ENCODE measurements at places on chromosomes 7 and 10.

DNA sequence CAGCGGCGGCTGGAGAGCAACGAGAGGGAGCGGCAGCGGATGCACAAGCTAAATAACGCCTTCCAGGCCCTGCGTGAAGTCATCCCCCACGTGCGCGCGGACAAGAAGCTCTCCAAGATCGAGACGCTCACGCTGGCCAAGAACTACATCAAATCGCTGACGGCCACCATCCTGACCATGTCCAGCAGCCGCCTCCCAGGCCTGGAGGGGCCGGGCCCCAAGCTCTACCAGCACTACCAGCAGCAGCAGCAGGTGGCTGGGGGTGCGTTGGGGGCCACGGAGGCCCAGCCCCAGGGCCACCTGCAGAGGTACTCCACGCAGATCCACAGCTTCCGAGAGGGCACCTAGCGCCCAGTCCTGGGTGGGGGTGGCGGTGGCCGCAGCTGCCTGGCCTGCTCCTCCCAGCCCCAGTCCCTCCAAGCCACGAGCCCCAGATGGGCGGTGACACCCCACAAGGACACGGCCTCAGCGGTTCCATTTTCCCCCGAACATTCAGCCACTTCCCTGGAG is 1.3 kb downstream of the BHLHA15 start:
- DNase-seq = no peak

GRCh38 chr10:110710621-110711020 is 66.5 kb downstream of the RBM20 start:
- no peak for DNase-seq

DNA sequence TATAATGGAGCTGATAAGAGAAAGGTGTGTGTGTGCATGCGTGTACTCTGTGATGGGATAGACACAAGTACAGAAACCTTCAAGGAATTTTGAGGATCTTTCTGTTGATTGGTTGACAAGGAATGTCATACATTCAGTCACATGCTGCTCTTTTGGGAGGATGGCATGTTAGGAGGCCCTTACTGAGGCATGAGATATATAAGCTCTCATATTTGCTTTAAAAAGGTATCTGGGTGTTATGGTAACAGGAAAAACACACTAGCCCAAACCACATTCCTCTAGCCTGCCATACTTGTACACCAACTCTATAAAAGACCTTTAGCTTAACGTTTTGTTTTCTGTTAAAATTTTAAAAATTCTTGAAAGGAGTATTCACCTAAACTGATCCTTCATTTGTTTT is 72.5 kb upstream of the EGFR start:
- DNase-seq = no peak

- no peak for DNase-seq
These were observed 28.7 kb downstream of the CSGALNACT2 start for GRCh38 chr10:43166880-43167497.

DNA sequence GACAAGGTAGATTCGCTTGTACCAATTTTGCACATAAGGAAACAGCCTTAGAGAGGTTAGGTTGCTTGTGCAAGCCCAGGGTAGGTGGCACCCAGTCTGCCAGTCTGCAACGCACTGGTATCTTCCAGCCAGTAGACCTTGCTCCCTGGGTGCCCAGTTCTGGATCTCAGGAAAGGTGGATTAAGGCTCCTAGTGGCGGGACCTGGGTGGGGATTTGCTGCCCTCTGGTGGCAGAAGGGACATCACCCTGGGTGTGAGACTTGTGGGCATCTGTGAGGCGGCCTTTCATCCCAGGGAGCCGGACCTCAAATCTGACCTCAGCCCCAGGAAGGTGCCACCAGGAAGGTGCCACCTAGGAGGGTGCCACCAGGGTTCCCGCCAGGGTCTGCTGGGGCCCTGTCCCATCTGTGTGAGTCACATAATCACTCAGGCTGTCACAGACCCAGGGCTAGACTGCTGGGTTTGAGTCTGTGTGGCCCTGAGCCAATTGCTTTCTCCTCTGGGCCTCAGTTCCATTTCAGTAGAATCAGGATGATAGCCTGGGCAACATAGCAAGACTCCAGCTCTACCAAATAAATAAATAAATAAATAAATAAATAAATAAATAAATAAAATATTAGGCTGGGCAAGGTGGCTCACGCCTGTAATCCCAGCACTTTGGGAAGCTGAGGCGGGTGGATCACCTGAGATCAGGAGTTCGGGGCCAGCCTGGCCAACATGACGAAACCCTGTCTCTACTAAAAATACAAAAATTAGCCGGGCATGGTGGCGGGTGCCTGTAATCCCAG is 5.3 kb upstream of the PRKRIP1 start:
- peak; percentile 60 for DNase-seq

DNA sequence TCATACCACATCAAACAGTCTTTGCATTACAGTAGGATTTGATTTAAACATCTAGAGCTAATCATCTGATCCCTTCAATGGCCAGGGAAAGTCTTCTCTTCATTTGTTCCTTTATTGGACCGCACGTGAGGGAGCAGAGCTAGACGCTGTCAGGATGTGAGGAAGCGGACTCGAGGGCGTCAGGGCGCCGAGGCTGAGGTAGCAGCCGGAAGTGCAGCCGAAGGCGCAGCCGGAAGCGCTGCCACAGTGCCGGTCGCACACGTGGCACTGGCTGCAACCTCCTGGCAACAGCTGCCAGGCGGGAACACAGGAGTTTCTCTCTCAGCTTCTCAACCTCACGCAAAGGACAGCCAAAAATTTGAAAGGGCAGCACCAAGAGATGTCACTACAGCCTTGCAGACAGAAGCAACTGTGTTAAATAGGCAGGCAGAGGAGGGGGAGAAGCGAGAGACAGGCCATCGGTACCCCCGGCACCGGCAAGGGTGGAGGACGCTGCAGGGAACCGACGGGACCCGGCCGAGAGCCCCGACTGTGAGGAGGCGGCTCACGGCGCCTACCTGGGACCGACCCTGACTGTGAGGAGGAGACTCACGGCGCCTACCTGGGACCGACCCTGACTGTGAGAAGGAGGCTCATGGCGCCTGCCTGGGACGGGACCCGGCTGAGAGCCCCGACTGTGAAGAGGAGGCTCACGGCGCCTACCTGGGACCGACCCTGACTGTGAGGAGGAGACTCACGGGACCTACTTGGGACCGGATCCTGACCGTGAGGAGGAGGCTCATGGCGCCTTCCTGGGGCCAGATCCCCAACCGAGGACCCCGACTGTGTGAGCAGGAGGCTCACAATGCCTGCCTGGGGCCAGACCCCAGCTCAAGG is 32.3 kb downstream of the VIPR2 start:
- DNase-seq = no peak

GRCh38 chr7:136058546-136058945 is 81.4 kb upstream of the MTPN start:
- no peak for DNase-seq

DNA sequence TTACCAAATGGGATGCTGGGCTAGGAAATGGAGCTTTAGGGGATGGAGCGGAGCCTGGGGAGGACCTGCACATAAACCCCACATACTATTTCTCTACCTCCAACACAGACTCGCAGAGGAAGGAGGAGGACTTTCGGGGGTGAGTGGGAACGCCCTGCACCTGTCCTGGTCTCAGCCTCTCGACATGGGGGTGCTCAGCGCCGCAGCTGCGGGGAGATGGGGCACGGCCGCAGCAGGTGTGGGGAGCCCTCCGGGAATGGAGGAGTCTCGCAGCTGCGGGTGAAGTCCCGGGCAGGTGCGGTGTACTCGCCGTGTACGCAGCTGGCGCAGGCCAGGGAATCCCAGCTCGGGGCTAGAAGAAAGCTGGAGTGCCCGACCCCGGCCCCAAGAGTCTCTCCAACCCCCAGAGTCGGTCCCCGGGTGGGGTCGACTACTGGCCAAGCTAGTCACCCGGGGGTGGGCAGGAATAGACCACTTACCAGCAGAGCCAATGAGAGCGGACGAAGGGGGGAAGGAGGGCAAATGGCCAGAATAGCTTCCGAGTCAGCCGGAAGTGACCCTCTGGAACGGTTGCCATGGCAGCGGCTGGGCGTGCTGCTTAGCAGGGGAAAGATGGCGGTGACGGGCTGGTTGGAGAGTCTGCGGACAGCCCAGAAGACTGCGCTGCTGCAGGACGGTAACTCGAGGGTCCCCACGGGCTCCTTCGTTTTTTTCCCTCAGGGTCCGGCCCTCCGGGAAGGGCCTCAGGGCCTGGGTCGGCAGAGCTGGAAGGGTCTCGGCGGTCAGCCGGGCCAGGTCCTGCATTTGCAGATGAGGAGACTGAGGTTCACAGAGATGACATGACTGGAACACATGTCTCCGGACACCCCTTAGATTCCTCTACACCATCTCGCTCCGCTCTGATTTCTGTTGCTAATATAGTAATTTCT is at the start of the genes DPCD and POLL:
Gene DPCD (plus strand): TSS at position 597 of the 929 bp plus-strand sequence. CDS start 16 bp downstream, at position 613.
Gene POLL (minus strand): TSS at position 533 of the 929 bp plus-strand sequence. CDS start 897 bp downstream, outside the sequence.
- peak; percentile 68 for DNase-seq

DNA sequence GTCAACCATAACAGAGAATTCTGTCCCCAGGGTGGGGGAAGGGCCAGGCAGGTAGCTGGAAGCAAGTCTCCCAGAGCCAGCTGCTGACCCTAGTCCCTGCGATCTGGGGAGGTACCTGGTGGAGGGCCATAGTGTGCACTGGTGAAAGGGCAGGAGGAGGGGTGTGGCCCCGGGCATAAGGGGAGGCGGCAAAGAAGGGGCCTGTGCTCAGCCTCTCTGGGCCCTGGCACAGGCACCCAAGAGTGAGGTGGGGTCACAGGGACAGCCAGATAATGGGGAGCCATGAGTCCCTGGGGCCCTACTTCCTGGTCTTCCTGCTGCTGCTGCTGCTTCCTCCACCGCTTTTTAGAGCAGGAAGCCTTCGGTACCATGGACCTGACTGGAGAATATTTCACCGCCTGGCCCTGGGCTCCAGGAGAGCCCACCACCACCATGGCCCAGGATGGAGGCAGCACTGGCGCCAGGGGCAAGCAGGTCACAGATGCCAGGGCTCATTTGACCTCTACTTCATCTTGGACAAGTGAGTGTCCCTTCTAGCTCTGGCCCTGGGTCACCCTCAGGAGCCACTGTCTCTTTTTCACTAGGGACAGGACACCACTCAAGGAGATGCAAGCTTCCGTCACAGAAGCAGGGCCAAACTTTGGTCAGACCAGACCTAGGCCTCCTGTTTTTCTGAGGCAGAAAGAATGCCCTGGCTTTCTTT is at the start of gene ANTXRL:
Gene ANTXRL (plus strand): TSS at position 7 of the 703 bp plus-strand sequence. CDS start 266 bp downstream, at position 273.
- DNase-seq = no peak

- no peak for DNase-seq
These were observed 6.9 kb downstream of the WEE2 start for GRCh38 chr7:141715018-141715417.

- no peak for DNase-seq
These were observed 16.0 kb upstream of the PPIF start for GRCh38 chr10:79331226-79331625.

GRCh38 chr7:118026791-118027190 is 153.6 kb upstream of the CTTNBP2 start:
- no peak for DNase-seq

DNA sequence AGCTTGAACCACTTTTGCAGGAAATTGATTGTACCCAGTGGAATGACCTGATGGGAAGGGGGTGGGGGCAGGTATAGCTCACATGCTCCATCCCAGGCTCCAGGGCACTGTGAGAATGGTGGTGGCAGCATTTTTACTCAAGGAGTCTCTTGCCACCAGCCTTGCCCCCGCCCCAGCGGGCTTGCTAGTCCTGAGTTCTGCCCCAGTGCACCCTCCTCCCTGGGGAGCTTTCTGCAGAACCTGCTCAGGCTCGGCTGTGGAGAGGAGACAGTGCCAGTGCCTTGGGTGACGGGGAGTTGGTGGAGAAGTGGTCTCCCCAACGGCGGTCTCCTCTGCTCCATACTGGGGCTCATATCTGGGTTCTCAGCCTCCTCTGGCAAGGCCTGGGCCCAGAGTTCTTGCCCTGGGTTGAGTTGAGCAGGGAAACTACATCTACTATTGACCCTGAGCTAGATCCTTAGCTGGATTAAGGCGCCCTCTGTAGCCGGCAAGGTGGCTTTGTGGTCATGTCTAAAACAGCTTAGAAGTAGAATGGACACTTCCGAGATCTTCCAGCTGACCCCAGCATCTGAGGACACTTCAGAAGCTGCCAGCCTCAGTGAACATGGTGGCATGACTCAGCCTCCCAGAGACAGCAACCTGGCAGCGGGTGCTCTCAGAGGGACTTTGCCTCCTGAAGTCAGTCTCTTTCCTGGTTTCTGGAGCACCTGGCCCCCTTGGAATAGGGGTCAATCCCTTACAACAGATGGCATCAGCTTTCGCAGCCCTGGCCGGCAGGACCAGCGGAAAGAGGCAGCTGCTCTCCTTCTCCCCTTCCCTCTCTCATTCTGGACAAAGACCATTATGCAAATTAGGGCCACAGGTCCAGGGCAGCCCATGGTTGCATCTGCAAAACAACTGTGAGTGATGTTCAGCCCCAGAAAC is 363.4 kb upstream of the MKI67 start:
- no peak for DNase-seq

DNA sequence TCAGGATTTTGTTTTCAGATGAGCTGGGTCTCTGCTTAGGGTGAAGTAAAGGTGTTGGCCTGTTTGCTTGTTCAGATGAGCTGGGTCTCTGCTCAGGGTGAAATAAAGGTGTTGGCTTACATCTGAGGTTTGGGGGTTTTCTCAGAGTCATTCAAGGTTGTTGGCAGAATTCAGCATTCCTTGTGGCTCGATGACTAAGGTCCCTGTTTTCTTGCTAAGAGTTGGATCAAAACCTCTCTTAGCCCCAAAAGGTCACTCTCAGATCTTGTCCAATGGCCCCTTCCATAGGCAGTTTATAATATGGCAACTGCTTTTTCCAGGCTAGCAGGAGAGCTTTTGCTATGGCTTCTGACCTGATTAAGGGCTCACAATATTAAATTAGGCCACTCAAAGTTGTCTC is 106.6 kb downstream of the ADAM22 start:
- no peak for DNase-seq

GRCh38 chr7:77866786-77867536 is 68.4 kb downstream of the PHTF2 start:
- DNase-seq = no peak

GRCh38 chr7:1055956-1056784 is 11.8 kb downstream of the GPR146 start:
- DNase-seq = no peak

GRCh38 chr7:24601600-24601999 is 28.3 kb downstream of the PALS2 start:
- no peak for DNase-seq

GRCh38 chr10:110035070-110035921 is 27.5 kb downstream of the ADD3 start:
- DNase-seq = no peak

DNA sequence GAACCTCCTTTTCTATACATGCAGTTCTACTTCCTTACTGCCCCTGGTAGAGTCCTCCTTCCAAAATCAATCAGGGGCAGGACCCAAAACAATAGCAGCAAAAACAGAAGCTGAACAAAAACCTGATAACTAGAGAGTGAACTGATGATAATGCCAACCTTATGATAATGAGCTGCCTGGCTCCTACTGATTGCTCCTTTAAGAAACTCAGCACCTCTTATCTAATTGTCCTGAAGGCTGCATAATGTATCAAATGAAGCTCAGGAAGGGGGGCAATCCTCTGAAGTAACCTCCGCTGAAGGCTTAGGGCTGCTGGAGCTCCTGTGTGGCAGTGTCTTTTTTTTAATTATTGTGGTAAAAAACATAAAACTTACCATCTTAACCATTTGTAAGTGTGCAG is 257.0 kb downstream of the PHTF2 start:
- no peak for DNase-seq
